Kidney (tissue), 22 donors: ENCODE measurements at places on chromosomes 12 and 14. TPM values are rescaled to one million over a fixed set of nuclear protein-coding genes. Genes with fewer than 3 reads are reported as not detected.

DNA sequence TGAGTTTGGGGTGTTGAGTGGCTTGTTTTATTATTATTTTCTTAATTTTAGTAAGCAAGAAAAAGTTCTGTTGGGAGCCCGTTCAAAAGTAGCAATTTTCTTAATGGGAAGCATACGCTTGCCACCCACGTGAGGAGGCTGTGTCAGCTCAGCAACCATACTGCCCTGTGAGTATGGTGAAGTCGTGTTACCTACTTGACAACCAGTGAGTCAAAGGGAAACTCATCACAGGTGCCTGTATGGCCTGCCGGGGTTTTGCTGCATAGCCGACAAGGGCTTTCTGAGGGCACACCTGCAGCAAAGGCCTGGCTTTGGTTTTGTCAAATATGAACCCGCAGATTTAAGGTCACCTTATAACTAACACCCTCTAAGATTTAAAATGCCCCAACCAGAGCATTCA, 31.1 kb downstream of the PITPNM2 start:
- DNase-seq: no peak

The GZMB gene
- polyA plus RNA-seq: 0.86 TPM

The SIX6 gene
- polyA plus RNA-seq: not detected

DNA sequence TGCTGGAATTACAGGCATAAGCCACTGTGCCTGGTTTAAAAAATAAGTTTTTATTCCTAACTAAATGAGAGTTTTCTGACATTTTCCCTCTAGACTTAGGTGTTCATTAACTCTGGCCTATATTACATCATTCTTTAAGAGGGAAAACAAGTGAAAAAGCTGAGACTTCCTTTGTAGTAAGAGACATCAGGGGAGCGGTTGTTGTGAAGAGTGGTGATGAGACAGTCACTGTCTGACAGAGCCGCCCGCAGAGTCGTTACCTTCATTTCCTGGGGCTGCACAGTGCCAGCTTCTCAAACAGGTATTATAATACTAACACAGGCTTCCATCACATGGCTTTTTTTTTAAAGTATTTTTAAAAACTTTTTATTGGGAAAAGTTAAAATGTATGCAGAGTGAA, 19.7 kb upstream of the TDRD9 start:
- DNase-seq: no peak

The GPR84 gene
- not detected for polyA plus RNA-seq

The ANKRD13A gene
- polyA plus RNA-seq: 23.2 TPM

DNA sequence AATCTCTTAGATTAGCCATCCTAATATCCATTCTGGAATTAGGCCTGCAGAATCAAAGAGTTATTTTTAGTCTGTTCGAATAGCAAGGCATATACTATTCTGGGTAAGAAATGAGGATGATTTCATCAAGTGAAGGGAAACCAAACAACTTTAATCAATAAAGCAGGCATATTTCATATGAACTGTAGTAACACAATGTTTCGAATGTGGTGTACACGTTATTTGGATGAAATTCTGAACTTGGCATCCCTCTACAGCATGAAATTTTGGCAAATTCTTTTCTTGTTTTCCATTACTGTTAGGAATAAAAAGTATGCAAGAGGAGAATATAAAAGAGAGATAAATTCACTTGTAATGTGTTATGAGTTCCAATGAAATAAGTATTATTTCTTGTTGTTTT, 1233.3 kb upstream of the SEL1L start:
- no peak for DNase-seq

- no peak for DNase-seq
These were observed 193.6 kb downstream of the KSR2 start for GRCh38 chr12:117774941-117775775.

DNA sequence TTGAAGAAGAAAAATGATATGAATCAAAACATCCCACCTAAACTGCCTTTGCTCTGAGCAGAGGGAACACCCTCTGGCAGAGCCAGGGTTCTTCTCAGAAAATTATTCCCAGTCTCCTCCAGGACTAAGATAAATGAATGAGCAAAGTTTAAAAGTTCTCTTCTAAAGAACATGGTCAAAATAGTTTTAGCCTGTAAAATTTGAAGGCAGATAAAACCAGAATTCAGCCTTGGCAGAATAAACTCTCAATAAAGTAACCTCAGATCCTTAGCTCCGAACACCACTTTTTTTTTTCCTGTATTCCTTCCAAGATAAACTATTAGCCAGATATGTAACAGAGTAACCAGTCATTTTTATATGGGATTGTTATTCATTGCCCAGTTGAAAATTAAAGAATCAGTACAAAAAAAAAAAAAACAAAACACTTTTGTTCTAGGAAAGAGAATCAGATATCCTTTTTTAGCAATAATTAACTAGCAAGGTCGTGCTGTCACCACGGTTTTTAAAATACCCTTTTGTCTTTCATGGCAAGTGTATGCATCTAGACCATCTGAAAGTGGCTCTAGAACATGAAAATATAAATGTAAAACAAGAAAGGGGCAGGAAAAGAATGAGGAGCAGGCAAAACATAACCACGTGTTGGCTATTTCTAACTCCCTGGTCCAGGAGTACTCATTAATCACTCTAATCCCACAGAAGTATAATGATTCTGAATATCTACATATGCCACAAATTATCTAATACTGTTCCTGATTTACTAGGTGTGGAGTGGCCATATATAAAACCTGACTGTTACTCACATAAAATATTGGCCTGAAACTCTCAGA, 60.8 kb downstream of the CAPZA3 start:
- peak; percentile 24 for DNase-seq

- no peak for DNase-seq
These were observed 286.6 kb upstream of the PWP1 start for GRCh38 chr12:107399046-107399445.

The TSPAN19 gene
- 1.3 TPM for polyA plus RNA-seq

The SCN8A gene
- polyA plus RNA-seq: 0.34 TPM

The TSPAN11 gene
- polyA plus RNA-seq: 1.3 TPM

DNA sequence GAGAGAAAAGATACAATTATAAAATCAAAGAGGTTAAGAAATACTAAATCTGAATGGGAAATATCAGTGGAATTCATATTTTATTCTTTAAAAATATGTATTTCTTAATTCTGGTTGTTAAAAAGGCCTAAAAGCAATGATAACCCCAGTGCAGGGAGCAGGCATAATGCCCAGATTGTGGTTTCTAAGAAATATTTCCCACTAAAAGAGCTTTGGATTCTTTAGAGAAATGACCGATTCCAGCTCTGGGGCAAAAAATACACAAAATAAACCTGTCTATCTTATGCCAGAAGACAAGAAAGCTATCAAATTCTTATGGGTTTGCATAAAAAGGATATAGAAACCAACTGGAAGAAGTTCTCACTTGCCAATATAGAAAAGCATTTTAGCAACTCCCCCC, 71.6 kb downstream of the PDE6H start:
- DNase-seq: no peak

GRCh38 chr14:77143071-77143470, 1.5 kb upstream of the ZDHHC22 start:
- DNase-seq: no peak

GRCh38 chr12:15712160-15712559, 77.0 kb downstream of the EPS8 start:
- no peak for DNase-seq

DNA sequence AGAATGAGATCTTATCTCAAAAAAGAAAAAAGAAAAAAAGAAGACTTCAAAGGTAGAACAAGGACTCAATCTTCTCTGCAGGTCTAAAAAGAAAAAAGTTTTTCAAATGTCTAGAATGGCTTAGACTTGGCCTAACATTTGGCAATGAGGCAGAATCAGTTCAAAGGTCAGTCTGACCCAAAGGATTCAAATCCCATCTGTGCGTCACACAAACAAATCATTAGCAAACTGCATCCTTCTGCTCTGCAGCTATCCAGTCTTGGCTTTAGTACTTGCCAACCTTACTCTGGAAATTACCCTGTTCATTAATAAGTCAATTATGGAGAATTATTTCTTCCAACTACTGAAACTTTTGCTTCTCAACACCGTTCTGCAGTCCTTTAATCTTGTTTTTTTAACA, 3.1 kb downstream of the YAF2 start:
- no peak for DNase-seq

DNA sequence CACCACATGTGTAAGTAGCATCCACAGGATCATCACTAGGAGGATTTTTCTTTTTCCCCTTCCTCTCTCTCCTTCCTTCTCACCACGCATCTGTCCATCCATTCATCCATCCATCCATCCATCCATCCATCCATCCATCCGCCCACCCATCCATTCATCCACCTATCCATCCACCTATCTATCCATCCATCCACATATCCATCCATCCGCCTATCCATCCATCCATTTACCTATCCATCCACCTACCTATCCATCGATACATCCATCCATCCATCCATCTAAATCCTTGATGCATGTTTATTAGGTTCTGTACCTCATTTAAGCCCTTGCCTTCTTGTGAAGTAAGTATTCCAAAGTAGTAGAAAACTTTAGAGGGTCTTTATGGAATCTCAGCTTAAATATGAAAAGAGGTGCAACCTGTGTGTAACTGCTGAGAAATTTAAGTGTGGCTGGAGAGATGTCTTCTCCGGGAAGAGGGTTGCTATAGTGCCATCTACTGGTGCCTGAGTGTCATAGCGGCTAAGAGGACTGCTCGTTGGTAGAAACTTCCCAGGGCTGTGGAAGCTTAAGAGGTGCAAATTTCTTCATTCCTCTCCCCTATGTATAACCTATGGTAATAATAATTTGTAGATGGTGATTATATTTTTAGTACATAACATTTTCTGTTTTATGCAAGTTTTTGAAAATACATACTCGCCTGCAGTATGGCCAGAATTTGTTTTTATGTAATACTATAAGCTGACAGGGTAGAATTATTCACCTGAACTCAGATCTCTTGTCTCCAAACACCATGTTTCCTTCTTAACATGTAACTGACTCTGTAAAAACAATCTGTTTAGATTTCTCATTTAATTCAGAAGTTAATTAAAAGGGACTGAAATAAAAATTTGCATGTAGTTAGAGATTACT, 46.0 kb downstream of the MYO1H start:
- peak; percentile 52 for DNase-seq

DNA sequence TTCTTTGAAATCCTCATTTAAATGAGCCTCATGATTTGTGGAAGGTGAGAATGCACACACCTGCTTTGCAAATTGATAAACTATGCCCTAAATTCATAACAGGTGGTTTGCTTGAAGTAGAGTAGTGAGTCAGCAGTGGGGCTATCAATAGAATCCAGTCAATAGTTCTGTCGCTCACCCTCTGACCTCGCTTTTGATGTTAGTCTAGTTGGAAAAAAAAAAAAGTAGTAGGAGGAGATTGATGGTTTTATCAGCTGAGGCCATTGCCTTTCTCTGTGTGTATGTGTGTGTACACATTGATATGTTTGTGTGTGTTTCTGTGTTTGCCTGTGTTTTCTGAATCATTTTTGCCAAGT, 267.3 kb downstream of the SNAPC1 start:
- DNase-seq: no peak

DNA sequence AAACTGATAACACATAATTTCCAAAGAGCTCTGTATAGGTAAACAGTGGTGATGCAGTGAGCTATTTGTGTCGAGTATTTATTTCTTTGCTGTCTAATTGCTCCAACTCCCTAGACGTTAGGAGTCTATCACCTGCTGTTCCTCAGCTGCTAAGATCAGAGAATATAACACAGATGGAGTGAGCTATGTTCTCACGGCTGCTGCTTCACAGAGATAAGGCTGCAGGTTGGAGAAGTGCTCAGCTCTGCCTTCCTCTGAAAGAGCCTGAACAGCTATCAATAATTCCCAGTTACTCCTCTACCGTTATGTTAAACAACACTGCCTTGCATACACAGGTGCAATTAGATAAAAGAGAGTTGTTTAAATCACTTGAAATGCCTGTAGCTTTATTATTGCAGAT, 103.2 kb upstream of the MDGA2 start:
- DNase-seq: no peak

- DNase-seq: no peak
These were observed 13.5 kb upstream of the TAS2R46 start for GRCh38 chr12:11075642-11076041.
